ENCODE measurements at places on chromosomes 4 and X.

GRCh38 chr4:99156992-99157391, 12.9 kb upstream of the ADH4 start:
- DNase-seq = no peak

- DNase-seq = no peak
These were observed 54.4 kb downstream of the PHKA1 start for GRCh38 chrX:72659723-72660122.

- DNase-seq = no peak
These were observed 160.4 kb downstream of the CPEB2 start for GRCh38 chr4:15162465-15163283.

DNA sequence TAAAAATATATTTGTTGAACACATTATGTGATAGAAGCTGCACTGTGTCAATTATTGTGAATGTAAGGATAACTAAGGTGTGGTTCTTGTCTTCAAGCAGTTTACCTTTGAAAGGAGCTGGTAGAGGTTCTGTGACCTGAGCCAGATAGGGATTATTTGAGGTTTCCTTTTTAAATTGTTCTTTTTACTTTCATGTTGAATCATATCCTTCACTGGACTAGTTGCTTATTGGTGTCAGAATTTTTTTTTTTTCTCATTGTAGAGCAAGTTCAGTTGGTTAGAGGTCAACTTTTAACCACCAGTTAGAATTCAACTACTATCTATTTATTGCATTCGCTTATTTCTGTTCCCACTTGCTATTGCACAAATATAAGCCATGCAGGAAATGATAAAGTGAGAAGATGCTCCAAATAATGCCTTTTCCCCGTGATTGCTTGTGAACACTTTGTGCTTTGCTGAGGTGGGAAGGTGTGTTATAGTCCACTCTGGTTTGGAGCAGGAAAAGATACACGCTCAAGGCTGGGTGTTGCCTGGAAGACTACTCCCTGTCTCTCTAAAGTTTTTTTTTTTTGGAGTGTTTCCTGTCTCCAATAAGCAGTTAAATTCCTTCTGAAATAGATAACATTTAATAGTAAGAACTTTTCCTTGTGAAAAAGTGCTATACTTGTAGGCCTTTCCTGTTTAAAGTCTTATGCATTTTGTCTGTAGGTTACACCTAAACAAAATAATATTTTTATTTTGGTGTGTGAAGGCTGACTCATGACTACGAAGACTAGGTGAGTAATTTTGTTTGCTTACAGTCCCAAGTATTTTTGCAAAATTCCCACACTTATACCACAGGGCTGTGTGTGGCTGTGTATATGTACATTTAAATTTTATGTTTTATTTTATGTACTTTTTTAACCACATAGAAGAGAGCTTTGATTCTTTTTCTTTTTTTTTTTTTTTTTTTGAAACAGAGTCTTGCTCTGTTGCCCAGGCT, 83.8 kb upstream of the LCORL start:
- DNase-seq = no peak

- no peak for DNase-seq
These were observed 6.9 kb upstream of the RELL1 start for GRCh38 chr4:37693030-37693429.

GRCh38 chr4:786861-787300, 39.0 kb downstream of the CPLX1 start:
- DNase-seq = no peak

- peak; percentile 65 for DNase-seq
These were observed 236.9 kb upstream of the CTSO start for GRCh38 chr4:156190615-156191014.

- no peak for DNase-seq
These were observed 172.7 kb upstream of the FRG1 start for GRCh38 chr4:189767941-189768340.

GRCh38 chrX:48782795-48783194, 3.6 kb upstream of the GATA1 start:
- no peak for DNase-seq

- no peak for DNase-seq
These were observed 7.8 kb upstream of the TMEM144 start for GRCh38 chr4:158202481-158202880.

DNA sequence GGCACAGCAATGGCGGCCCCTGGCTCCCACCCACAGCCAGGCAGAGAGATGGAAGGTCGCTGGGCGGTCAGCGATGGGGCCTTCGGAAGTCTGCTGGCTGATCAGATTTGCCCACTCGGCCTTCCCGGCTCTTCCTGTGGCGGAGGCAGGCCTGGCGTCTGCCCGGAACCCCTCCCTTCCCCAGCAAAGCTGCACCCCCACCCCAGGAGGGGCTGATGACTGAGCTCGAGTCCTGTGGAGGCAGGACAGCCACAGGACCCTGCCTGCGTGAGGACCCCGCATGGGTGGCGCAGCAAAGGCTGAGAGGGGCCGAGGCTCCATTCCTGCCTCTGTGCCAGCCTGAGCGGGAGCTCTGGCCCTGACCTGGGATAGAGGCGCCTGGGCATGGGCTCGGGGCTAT, 34.8 kb downstream of the TACC3 start:
- DNase-seq = no peak

GRCh38 chr4:118839221-118839927, 3.4 kb upstream of the SEC24D start:
- no peak for DNase-seq

GRCh38 chrX:3541336-3541735, 172.1 kb downstream of the PRKX start:
- no peak for DNase-seq

DNA sequence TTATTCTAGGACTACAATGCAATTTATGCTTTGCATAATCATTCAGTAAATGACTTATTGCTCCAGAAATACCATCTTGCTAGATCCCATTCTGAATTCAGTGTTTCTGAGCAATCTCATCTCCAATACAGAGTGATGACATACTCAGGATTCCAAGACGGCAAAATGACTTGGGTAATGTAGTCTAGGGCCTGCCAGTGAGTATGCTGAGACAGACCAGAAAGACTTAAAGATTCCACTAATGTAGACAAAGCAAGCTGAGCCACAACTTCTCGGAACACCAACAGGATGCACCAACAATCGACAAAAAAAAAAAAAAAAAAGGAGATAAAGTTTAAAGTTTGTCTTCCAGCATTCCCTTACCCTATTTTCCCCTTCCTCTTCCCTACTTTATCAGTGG, 919 bp upstream of the SEC24B start:
- no peak for DNase-seq

GRCh38 chrX:21638311-21638710, 19.8 kb downstream of the KLHL34 start:
- peak; percentile 52 for DNase-seq

DNA sequence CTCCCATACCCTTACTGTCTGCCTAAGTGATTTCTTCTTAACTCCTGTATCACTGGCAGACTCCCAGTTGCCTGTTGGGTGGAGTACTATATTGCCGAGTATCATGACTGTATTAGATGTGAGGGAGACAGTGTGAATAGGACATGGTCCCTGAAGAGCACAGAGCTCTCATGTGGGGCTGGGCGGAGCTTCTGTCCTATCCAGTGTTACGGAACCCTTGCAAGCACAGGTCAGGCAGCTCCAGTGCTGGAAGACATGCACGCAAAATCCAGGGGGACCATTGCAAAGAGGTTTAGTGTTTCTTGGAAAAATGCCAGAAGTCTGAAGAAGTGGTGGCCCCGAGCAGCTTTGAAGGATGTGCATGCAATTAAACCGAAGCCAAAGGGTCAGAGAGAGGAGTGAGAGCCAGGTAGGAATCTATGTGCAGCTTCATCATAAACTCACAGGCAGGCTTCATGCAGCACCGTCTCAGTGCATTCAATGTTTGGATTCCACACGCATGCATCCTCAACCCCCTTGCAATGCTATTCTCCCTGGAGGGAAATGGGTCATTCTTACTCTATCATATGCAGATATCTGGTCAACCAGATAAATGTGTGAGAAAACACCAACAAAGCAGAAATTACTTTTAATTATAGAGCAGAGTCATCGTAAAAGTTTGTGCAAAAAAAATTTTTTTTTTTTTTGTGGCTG, 49.7 kb upstream of the DHRSX start:
- no peak for DNase-seq

DNA sequence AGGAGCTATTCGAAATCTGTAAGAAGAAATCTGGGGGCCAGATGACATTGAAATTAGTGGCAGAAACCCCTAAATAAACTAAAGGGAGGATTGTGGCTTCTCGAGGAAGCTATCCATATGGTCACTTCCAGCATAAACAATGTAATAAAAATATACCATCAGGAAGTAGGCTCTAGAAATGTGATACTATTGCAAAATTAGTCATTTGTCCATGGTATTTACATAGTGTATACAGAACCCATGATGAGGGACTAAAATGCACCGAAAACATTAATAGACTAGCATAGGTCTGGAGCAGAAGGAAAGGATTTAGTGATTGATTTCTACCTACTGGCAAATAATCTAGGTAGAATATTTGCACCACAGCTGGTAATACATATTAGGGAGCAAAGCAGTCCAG, 1344.0 kb downstream of the FSTL5 start:
- DNase-seq = no peak

DNA sequence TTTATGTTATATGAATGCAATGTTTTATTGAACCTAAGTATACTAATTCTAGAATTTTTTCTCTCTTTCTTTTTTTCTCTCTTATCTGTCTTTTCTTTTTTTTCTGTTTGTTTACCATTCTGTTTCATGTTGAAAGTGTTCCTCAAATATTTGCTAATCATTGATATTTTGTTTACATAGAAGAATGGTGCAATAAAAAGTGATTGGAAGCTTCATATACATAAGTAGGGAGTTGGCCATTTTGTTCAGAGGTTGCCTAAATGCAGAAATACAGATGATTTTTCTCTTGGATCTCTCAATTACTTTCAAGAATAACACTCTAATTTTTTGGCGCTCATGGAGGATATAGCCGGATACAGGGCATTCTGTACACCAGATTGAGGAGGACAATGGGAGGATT, 5.7 kb upstream of the SERTM2 start:
- DNase-seq = no peak

- DNase-seq = no peak
These were observed 600 bp downstream of the BEX4 start for GRCh38 chrX:103215425-103215991.

GRCh38 chr4:119025916-119026661, 109.5 kb upstream of the MYOZ2 start:
- peak; percentile 61 for DNase-seq

DNA sequence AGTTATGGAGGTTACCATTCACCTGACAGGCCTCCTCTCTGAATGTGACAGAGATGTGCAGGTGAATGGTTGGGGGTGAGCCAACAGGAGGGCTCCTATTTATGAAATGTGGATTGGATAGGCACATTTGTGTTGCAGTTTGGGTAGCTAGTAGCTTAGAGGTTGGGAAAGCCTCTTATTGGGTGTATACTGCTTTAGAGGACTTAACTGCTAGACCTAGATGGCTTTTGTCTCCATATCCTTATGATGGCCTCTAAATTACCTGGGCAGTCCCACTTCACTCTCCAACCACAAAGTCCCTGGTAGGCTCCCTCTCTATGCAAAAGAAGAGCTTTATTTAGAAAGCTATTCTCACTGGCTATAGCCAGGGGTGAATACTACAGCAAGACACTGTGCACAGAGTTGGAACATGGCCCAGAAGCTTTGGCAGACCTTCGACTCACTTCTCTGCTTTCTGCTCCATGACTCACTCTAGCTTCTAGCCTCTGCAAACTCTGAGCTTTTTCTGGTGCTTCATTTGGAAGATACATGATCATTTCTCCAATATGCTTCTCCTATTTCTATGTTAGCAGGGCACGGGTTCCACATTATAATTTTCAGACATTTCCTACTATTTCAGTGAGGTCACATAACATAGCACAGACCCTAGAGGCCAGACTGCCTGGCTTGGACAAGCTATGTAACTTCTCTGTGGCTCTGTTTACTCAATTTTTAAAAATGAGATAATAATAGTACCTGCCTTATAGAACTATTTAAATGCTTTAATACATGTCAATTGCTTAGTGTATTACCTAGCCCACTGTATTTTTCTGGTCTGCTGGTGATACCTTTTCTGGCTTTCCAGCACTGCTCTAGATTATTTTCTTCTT, 6.0 kb upstream of the VGLL1 start:
- peak; percentile 15 for DNase-seq

GRCh38 chr4:98542011-98542410, 116.4 kb downstream of the TSPAN5 start:
- no peak for DNase-seq

- no peak for DNase-seq
These were observed 20.3 kb upstream of the FAM9C start for GRCh38 chrX:13064599-13065143.

DNA sequence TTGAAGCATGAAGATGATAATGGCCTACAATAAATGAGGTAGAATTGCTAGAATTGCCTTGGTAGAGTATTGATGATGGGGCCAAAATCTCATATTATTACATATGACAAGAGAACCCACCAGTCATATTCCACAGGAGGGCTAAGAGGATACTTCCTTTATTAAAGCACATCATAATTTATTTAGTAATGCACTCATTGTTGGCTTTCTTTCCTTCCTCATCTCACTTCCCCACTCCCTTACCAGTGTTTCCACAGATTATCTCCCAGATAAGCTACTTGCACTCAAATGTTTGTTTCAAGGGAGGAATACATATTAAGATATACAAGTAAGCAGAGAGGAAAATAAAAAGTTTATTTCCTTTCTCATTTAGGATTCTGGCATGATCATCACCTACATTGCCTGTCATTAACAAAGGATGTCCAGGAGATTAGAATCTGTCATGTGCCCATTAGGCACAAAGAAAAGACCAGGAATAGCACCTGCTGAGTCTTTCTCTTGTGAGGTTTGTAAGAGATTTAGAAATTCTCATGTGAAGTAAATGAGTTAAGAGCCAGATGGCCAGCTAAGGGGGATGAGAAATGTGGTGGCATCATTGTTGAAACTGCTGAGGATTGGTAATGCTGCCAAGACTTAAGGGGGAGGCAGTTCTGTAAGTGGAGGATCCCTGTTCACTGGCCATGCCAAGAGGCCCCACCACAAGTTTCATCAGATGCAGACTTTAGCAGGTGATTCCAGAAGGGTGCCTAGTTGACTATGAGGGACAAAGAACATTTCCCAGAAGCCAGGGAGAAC, 52.4 kb upstream of the PRDM8 start:
- DNase-seq = no peak

GRCh38 chr4:158704274-158704673, 18.9 kb downstream of the PPID start:
- DNase-seq = no peak

DNA sequence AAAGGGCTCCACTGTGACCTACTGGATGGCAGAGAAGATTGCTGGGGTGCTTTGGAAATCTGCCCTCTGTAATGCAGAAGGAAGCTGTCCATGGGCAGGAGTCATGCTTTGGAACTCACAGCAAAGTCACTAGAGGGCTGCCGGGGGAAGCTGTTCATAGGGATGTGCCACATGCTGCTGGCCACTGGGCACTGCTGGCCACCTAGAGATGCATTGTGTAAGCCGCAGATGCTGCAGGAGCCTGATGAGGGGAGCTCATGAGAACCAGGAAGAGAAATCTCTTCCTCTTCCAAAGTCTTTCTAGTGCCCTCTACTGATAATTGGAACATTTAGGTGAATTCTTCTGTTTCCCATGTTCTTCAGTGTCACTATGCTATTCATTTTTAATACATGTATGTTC, 31.2 kb upstream of the UXT start:
- no peak for DNase-seq
